ENCODE measurements at places on chromosomes 11 and 22.
A peak's percentile ranks its signal among the peaks of the same experiment; 100 is the strongest.

GRCh38 chr22:35645646-35646045, 2.6 kb upstream of the APOL6 start:
- no peak for DNase-seq

GRCh38 chr11:46345131-46345597, 2.1 kb upstream of the DGKZ start:
- no peak for DNase-seq

DNA sequence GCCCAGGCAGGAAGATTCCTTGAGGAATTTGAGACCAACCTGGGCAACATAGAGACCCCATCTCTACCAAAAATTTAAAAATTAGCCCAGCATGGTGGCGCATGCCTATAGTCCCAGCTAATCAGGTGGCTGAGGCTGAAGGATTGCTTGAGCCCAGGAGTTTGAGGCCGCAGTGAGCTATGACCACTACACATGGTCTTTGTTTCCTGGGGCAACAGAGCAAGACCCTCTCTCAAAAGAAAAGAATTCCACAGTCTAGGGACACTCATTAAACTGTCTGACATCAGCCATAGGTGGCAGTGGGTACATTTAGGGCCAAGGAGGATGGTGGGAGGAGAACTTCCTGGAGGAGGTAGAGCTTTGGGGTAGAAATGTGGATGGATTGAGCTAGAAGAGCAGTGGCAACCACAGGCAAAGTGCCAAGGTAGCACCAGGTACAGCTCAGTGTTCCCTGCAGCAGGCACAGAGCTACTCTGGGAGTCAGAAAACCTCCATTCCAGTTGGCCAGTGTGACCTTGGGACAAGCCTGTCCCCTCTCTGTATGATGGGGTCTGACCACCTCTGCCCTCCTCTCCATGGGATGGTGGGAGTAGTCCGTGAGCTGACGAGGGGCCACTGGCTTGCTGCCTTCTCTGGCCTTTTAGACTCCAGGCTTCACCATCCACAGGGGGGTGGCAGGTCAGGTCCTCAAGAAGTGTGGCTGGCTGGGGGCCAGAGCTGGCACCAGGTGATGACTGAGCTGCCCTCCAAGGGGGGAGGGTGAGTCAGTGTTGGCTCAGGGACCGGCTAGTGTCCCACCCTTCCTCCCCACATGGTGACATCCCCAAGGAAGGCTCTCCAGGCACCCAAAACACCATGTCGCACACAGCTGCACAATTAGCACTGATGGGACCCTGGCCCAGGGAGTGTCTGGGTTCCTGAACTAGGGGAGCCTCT, 3.7 kb upstream of the CLCF1 start:
- DNase-seq = no peak

- DNase-seq = no peak
Observed at GRCh38 chr11:72820439-72821139, 6.4 kb downstream of the ATG16L2 start.

DNA sequence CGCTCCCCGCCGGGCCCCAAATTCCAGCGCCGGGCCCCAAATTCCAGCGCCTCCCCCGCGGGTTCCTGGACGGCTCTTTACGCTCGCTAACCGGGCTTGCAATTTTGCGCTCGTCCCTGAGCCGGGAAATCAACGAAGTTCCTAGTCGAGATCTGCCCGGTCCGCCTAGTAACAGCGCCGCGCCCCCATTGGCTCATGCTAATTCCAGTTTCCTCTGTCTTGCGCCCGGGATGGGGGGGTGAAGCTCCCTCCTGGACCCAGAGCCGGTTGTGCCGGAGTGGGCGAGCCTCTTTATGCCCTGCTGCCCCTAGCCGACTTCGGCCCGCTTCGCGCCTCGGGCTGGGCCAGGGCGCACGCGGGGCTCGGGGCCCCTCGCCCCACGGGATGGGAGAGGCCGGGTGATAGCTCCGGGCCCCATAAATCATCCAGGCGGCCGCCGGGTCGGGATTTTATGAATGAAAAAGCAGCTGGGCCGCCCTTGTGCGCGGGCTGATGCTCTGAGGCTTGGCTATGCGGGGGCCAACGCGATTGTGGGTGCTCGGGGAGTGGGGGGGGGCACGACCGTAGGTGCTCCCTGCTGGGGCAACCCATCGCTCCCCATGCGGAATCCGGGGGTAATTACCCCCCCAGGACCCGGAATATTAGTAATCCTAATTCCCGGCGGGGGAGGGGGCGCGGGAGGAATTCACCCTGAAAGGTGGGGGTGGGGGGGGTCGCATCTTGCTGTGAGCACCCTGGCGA, 1.8 kb upstream of the CCND1 start:
- DNase-seq = no peak

DNA sequence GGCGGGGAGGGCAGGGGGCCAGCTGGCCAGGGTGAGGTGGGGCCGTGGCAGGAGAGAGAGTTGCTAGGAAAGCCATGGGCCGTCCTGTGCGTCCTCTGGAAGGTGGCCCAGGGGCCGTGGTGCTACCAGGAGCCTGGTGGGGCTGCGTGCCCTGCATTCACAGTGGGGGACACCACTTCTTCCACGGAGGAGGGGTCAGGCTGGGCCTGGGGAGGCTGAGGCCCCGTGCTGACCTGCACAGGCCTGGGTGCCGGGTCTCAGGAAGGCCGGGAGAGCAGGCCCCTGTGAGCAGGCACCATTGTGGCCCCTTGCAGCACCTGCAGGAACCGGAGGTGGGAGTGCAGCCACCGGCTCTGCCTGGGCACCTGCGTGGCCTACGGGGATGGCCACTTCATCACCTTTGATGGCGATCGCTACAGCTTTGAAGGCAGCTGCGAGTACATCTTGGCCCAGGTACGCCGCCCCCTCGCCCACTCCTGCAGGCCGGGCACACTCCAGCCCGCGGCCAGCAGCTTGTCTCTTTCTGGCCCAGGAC, 12.0 kb downstream of the MUC5B start:
- DNase-seq = no peak

- DNase-seq = no peak
Observed at GRCh38 chr22:36160499-36160942, at the start of gene APOL3. APOL3 (minus strand) TSS chr22:36160755; CDS start chr22:36149055, 11,700 bp downstream.

DNA sequence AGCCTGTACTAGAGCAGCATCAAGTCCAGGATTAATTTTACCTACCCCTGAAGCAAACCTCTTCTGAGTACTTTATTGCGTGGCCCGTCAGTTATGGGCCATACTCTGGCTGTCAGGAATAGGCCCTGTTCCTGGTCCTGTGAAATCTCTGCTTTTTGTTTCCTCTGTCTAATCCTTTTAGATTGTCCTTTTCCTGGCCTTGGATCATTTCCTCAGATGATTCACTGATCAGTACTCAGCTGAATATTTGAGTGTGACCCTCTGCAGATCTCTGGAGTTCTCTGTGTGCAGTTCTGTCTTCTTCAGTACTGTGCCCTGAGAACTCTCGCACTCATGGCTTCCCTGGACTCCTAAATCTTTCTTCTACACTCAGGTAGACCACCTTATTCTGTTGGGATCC, 123.5 kb downstream of the UVRAG start:
- DNase-seq = no peak

DNA sequence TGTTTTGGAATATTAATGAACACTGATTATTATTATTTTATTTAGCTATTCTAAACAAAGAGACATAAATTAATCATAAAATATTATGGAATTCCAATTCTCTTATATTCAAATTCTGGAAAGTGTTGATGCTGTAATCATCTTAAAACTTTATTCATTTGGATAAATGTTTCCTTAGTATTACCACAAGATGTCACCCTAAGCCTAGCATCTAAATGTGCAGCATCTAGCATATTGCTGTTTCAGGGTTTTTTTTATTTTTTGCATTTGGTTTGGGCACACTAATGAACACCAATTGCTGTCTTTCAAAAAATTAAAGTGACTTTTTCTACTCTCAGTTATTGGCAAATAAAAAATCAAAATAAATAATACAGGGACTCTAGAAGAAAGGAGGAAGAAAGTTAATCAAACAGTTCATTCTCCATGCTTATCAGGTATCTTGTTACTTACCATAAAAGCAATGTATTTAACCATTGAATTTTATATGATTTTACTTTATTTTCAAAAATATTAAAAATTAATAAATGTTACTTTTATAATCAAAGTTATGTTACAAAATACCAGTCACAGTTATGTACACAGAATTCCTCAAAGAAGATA, 31.8 kb downstream of the DLG2 start:
- DNase-seq = peak; percentile 6

DNA sequence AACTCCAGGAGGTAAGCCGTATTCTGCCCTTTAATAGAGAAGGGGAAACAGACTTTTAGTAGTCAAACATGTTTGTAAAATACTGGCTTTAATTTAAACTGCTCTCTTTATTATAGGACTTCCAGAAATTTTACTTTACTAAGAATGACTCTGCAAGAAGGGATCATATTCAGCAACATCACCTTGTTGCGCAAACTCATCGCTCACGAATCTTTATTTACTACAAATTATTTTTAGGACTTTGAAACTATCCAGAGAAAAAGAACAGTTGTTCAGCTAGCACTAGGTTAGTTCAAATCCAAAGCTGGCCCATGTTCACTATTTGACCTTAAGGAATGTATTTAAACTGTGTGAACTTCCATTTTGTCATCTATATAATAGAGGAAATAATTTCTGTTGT, 498.3 kb upstream of the TENM4 start:
- no peak for DNase-seq

DNA sequence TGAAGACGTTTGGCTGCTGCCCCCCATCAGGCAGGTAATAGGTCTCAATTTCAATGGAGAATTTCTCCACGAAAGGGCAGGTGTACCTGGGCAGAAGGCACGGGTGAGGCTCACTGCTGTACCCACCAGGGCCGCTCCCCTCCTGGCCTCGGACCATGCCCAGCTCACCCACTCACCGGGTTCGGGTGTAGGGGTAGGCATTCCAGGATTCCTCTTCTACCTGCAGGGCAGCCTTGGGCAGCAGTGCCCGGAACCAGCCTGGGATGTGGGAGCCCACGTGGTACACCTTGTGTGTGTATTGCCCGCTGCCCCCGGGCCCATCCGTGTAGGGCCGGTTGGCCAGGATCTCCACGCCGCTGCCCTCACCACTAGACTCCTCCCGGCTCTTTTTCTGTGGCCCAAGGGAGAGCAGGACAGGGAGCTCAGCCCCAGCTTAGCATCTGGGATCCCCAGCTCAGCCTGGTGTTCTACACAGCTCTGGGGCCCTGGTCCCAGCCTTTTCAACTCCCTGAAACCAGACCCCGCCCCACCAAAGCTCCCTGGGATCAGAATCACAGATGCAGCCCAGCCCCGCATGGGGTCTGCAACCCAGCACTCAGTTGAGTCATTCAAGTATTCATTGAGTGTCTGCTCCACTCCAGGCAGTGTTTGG, 2.7 kb downstream of the PITPNM1 start:
- DNase-seq = no peak

DNA sequence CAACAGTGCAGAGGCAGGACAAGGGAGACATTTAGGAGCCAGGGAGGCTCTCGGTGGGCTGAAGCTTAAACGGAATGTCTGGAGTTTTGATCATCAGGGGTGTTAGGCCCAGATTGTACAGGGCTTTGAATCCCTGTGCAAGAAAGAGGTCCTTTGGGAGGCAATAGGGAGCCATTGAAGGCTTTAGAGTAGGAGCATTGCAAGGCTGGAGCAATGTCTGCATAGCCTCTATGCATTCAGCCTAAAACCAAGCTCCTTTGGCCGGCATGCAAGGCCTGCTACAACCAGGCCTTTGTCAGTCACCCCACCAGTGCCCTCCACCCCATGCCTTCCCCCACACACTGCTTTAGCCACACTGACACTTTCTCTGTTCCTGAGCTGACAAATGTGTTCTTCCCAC, 47.4 kb upstream of the FGF3 start:
- no peak for DNase-seq

- DNase-seq = no peak
Observed at GRCh38 chr11:10878408-10879214, 20.8 kb upstream of the ZBED5 start.

GRCh38 chr11:45396394-45396793, 110.3 kb upstream of the SYT13 start:
- no peak for DNase-seq

GRCh38 chr11:47244448-47245350, 3.9 kb downstream of the ACP2 start:
- DNase-seq = no peak

GRCh38 chr11:73227571-73228211, 9.6 kb downstream of the P2RY2 start:
- DNase-seq = no peak

- DNase-seq = no peak
Observed at GRCh38 chr11:19890308-19890707, 177.7 kb downstream of the NAV2 start.

DNA sequence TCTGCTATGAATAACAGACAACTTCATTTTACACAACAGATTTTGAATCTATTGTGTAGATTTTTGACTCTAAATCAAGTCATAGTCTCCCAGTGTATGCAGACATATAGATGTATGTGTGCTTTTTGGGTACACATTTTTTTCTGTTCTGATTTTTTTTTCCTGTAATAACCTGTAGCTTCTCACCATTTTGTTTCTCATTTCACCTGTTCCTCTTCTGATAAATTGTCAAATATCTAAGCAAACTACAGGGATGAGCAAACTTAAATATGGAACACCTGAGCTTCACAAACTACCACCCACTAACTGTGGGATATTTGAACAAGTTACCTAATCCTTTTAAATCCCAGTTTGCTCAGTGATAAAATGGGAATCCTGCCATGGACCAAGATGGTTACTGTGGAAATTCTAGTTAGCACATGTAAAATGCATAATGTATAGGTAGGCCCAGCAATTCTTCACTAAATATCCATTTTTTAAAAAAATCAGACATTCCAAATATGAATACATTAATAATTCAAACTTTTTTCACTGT, 15.7 kb downstream of the LGR4 start:
- DNase-seq = no peak

DNA sequence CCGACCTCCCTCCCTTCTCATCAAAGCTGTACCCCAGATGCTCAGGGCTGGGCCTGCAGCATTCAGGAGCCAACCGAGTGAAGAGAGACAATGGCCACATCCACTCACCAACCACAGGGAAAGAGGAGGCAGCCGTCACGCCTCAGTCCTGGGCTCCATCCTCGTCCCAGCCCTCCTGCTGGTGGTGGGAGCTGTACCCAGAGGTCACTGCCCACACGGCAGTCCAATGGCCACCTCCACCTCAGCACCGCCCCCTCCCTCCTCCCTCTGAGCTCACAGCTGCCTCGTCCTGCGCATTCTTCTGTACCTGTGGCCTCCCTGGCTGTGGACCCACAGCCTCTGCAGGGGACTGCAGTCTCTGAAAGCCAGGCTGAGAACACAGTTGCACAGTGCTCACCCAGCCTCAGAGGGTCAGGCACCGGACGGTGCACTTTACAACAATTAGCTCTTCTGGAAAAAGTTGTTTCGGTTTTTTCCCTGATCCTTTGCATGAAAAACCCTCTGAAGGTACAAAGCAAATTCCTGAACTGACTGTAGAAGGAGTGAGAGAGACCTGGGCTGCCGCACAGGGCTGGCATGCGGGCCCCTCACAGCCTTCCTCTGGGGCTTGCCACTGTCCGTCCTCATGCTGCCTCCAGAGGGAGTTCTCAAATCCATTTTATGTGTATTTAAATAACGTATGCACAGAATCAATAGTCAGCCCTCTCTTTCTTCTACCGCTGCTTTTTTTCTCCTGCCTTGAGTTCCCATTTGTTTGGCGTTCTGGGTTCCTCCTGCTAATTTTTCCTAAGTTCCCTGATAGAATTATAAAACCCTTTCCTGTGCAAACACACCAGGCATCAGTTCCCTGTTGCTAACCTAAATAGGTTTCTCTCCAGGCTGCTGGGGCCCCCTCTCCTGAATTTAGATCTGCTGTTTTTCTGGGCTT, 52.7 kb downstream of the PHF21B start:
- DNase-seq = no peak
